ENCODE measurements at places on chromosomes 6 and 20.

DNA sequence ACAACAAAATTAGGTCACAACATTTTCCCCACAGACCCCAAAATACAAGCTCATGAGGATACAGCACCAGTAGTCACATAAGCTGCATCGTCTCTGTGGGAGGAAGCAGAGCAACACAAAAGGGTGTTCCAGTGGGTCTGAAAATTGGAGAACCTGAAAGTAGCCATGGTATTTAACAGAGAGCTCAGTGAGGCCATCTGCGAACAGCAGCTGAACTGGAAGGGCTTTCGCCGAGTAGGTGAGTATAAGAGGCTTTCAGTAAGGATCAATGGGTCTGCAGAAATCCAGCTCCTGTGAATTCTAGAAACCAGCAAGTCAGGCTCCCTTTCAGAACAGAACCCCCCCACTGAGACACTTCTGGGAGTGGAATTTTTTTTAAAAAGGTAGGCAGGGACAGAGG is 120.0 kb upstream of the RREB1 start:
- no peak for DNase-seq

DNA sequence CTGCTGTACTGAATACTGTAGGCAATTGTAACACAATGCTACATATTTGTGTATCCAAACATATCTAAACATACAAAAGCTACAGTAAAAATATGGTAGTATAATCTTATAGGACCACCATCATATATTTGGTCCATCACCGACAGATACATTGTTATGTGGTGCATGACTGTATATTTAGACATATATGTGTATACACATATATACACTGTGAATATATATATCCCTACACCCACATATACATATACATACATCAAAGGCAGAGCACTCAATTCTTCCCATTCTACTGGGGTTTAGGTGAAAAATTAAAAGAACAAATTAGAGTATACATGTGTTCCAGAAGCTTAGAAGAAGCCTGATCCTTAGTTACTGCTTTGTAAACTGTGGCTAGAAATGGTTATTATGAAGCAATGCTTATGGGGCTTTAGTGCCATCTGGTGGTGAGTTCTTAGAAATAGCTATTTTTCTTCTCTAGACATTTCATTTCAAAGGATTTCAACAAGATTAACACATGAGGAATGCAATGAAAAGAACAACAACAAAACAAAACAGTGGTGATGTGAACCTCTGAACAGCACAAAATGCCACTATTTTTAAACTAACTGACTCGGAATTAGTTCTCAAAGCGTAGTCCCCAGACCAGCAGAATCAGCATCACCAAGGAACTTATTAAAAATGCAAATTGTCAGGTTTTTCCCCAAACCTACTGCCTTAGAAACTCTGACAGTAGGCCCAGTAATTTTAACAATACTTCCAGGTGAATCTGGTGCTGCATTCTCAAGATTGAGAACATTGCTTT is 38.0 kb downstream of the PKHD1 start:
- DNase-seq = peak; percentile 15

DNA sequence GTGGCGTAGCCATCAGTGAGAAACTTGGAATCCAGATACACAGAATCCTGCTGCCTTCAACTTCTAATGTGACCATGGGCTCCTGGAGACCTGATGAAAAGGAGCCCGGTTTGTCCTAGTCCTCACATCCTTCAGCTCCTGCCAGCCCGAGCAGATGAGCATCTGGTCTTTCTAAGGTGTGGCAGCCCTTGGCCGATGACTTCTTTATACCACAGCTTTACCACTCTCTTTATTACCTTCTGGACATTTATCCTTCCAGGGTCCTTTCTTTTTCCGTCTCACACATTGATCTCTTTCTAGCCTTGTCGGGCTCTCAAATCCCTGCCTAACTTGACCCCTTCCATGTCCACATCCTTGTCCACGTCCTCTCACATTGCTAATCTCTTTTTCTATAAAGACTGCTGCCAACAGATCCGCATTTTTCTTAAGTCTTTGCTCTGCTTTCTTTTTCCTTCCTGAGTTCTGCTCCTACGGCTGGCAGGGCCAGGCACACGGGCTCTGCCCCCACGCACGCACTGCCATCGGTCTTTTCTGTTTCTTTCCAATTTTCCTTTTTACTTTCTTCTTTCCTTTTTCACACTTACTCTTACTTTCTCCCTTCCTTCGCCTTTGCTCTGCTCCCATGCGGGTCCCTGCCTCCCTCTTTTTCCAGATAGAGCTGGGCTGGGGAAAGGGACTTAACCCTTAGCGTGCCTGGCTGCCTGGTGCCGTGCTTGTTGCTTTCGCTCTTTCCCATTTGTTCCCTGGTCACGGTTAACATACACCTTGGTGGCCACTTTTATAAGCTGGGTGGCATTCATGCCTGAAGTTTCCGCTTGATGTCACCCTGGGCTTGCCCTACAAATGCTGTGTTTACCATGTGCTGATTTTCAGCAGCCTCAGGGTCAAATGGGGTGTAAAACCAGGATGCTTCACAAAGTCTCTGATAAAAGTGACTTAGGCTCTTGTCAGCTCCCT is 9.4 kb upstream of the GMPR start:
- DNase-seq = no peak

- DNase-seq = no peak
Measured at GRCh38 chr6:760982-761955, 68.3 kb upstream of the EXOC2 start.

DNA sequence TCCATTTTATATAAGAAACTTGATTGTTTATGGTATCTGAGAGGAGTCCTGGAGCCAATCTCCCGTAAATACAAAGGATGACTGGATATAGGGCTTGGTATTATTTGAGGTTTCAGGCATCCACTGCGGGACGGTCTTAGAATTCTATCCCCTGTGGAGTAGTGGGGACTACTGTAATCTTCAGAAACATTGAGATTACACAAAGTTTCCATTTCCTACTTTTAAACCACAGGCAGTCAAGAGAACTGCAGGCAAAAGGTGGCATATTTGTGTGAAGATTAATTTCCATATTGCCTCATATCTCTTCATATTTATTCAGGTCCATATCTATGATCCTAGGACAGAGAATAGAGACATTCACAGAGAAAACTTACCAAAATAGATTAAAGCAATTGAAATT is 586.2 kb downstream of the PHF3 start:
- peak; percentile 51 for DNase-seq

GRCh38 chr6:110329714-110330436 is 28.3 kb downstream of the METTL24 start:
- DNase-seq = no peak

GRCh38 chr6:142416179-142416578 is 114.4 kb downstream of the ADGRG6 start:
- DNase-seq = peak; percentile 97

GRCh38 chr6:43277643-43278523 is 20.2 kb upstream of the SLC22A7 start:
- DNase-seq = no peak

GRCh38 chr6:36725581-36725980 is 28.0 kb downstream of the RAB44 start:
- no peak for DNase-seq

DNA sequence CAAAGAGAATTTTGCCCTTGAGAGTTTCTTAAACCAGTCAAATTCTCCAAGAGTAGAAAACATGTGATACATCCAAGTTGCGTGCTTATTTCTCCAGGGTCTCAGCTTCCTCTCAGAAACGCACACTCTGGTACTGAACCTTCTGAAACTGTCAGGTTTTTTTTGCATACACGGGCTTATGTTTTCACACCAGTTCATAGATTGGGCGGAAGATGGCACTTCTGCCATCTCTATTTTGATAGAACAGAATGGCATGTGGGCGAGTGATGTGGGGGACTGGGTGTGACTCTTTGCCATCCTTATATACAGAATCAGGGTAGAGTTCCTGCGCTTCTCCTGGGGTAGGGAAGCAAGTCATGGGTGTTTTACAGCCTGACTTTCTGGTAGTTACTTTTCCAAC is 56.4 kb downstream of the ADTRP start:
- DNase-seq = no peak

DNA sequence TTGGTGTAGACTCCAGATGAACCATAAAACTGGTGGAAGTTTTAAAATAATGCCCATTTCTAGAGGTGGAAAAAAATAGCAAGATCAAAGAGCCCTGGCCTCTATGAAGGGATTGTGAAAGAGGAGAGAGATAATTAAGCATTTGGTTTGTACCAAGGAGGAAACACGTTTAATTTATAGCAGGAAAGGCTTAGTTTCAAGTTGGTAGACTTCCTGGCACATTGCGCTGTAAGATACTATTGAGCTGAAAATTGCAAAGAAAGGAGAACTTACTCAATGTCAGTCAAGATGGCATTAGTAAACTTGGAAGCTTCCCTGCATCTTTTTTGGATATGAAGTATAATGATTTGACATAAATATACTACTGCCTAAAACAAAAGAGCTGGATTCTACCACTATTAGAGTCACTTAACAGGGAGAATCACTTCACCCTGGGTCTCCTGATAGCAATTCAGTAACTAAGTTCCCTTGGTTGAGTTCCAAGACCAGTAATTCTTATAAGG is 24.4 kb downstream of the MARCKS start:
- no peak for DNase-seq

DNA sequence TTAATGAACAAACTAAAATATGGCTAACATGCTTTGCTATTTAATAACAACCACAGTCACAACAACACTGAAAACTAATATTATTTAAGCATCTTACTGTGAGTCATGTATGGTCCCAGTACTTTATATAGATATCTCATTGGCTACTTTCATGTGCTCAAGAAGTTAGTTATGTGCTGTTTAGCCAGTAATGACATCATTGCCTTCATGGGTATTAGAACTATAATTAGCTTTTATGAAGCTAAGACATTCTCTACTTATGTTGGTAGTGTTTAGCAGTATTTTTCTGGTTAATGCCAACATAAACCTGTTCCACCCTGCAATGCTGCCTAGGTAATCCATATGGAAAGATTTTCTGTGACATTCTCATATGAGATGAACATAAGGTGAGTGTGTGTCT is 56.1 kb downstream of the ADGRG6 start:
- DNase-seq = no peak

GRCh38 chr6:100808638-100809275 is 72.4 kb downstream of the ASCC3 start:
- peak; percentile 35 for DNase-seq

- peak; percentile 10 for DNase-seq
Measured at GRCh38 chr20:5309971-5310370, 6.8 kb downstream of the PROKR2 start.

DNA sequence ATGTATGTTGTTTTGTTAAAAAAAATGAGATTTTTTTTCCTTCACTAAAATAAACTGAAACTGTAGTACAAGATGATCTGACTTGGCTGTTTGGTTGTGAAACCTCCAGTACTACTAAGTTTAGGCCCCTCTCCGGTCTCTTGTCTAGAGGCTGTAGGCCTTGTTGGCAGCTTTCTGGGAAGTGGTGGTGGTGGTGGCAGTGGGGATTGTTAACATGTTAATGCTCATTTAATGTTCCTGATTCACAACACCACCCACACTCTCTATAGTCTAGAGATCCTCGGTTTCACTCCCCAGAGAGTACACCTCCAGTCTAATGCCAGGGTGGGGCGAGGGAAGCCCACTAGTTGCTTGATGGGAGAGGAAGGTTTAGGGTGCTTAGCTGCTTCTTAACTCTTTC is 24.1 kb downstream of the STK4 start:
- no peak for DNase-seq

- DNase-seq = no peak
Measured at GRCh38 chr6:75081921-75082320, 123.9 kb downstream of the COL12A1 start.

GRCh38 chr6:30897882-30898281 is 10.1 kb upstream of the GTF2H4 start:
- no peak for DNase-seq

DNA sequence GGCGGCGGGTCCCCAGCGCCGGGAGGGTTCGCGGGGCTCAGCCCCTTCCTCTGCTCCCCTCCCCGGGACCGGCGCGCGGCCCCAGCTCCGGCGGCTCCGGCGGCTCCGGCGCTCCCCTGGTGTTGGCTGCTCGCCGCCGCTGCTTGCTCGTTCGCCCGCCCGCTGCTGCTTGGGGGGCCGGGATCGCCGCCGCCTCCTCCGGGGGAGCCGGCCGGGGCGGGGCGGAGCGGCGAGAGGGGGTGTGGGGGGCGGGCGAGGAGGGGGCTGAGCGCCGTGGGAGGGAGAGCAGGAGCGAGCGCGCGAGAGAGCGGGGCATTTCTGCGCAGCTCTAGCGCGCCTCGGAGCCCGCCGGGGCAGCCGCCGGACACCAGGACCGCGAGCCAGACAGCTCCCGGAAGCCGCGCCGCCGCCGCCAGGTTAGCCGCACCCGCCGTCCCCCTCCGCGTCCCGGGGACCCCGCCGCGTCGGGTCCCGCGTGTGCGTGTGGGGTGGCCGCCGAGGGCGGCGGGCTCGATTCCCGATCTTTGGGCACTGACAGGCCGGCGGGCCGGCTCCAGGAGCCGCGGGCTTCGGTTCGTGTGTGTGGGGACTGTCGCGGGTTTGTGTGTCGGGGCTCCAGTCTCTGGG is 62.0 kb upstream of the EPB41L1 start:
- DNase-seq = no peak

GRCh38 chr6:91213229-91213901 is 626.5 kb upstream of the MAP3K7 start:
- no peak for DNase-seq

- DNase-seq = peak; percentile 36
Measured at GRCh38 chr6:68651011-68651985, 16.2 kb downstream of the ADGRB3 start.

GRCh38 chr6:104795363-104795762 is 64.4 kb downstream of the HACE1 start:
- DNase-seq = no peak

DNA sequence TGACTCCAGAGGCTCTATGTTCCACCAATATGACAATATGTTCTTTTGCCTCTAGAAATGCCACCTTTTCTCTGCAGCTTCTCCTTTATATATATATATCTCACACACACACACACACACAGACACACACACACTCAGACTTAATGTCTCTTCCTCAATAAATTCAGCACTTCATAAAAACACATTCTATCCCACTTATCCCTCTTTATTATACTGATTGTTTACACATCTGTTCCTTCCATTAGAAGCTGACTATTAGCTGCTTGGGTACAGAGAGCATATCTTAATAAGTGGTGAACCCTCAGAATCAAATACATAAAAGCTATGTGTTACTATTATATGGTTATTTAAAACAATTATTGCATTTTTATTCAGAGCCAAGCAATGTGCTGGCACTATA is 23.3 kb downstream of the NRSN1 start:
- DNase-seq = no peak
